Stimulated activated CD8-positive, alpha-beta memory T cell treated with anti-CD3 and anti-CD28 coated beads, Interleukin-15, amount 100 ng/mL, for 4 hours (primary cell): ENCODE measurements at places on chromosomes 7 and 10.

- no peak for DNase-seq
These were observed 74.8 kb downstream of the GRID1 start for GRCh38 chr10:86291616-86292340.

DNA sequence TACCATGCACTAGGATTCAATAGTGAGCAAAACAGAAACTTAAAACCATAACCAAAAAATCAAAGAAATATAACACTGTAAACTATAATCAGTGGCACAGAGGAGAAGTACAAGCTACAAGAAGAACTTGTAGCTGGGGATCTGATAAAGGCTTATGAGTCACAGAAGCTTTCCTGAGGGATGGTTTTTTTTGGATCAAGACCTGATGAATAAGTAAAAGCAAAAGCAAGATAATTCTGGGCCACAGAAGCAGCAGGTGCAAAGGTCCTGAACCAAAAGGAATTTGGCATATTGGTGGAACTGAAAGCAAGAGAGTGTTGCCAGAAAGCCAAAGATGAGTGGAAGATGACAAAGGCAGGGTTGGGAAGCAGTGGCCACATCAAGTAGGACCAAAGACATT lies 37.4 kb upstream of the BET1 start:
- DNase-seq: no peak

- peak; percentile 20 for DNase-seq
These were observed 44.8 kb upstream of the GRID1 start for GRCh38 chr10:86411281-86411841.

GRCh38 chr10:109427411-109427810 lies 495.9 kb downstream of the XPNPEP1 start:
- DNase-seq: no peak

- no peak for DNase-seq
These were observed 55.0 kb upstream of the AGR3 start for GRCh38 chr7:16936626-16937422.

- DNase-seq: no peak
These were observed 6.7 kb downstream of the SLC13A4 start for GRCh38 chr7:135721198-135721820.

DNA sequence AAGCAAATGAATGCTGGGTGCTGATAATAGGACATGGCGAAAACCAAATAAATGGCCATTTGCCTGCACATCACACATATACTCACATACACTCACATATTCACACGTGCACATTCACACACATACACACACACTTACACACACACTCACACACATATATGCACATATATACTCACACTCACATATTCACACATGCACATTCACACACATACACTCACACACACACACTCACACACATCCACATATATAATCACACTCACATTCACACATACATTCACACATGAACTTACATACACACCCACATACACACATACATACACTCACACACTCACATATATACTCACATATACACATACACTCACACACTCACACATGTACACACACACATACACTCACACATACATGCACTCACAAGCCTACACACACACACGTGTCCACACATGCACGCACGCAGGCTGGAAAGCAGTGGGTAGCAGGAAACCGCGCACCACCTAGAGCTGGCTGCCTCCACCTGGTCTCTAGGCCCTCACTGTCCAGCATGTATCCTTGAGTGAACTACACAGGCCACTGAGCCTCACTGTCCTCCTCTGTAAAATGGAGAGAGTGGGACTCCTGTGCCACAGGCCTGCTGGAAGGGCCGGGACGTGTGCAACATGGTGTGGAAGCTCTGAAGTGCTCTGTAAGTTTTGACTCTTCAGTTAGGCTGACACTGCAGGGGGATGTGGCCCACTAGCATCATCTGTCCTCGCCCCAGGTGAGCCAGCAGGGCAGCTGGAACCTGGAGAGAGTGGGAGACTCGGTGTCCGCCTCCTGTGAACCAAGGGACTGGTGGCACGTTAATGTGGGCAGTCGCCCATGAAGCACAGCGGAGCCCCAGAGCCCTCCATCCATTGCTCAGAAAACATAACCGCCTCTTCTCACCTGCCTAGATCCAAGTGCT lies 14.9 kb downstream of the TMEM72 start:
- DNase-seq: no peak

GRCh38 chr7:73446682-73447081 lies 13.1 kb downstream of the FZD9 start:
- no peak for DNase-seq

- peak; percentile 64 for DNase-seq
These were observed 19.8 kb downstream of the DNAJB12 start for GRCh38 chr10:72334825-72335393.

- DNase-seq: no peak
These were observed 250.9 kb upstream of the MKLN1 start for GRCh38 chr7:131076711-131077181.

DNA sequence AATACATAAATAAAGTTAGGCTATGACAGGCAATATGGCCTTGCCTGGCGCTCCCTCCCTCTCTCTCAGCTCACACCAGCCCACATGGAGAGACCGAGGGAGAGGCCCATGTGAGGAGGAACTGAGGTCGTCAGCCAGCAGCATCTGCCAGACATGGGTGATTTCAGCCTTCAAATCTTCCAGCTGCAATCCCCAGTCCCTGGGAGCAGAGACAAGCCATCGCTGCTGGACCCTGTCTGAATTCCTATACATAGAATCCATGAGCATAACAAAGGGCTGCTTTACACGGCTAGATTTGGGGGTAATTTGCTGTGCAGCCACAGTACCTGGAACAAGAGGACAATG lies 35.6 kb downstream of the ANKRD16 start:
- no peak for DNase-seq

DNA sequence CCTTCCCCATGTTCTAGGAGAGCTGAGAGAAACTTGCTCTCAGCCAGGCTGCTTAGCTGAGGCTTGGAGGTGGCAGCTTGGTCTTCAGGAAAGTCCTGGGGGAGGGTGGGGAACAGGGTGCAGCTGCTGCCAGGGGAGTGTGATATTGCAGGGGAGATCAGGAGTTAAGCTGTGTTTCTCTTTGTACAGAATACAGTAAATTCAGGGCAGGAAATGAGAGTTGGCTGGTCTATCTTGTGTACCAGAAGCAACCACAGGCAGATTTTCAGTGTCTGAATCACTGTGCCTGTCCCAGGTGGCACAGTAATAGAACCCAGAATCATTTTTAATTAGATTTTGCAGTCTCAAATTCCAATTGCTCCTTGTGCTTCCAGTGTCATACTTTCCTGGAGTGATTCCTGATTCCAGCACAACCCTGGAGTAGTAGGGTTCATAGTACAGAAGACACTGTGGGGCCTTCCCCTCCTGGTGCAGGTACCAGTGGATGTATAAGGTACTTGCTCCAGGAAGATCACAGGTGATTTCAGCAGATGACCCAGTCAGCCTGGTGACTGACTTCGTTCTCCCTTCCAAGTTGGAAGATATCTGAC lies 94.0 kb upstream of the TARP start:
- DNase-seq: no peak

DNA sequence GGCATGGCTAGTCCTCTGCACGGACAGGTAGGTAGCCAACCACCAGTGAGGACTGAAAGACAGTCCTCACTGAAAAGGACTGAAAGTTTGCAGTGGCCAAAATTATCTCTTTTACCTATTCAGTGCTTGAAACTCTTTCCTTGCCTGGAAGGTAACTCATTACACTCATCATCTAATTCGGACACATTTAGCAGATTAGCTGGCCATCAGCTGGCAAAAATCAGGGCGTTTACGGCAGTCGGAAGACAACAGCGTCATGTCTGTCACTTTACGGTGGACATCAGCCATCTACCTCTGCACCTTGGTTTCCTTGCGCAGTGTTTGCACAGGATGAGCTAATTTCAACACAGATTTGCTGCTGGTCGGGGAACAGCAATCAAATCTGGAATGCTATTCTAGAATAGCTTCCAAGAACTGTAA lies 740 bp downstream of the ANXA7 start:
- no peak for DNase-seq

GRCh38 chr7:82131215-82131614 lies 312.4 kb downstream of the CACNA2D1 start:
- DNase-seq: no peak
